ENCODE measurements at places on chromosomes 16 and 17. TPM values are rescaled to one million over a fixed set of nuclear protein-coding genes. Genes with fewer than 3 reads are reported as not detected.

DNA sequence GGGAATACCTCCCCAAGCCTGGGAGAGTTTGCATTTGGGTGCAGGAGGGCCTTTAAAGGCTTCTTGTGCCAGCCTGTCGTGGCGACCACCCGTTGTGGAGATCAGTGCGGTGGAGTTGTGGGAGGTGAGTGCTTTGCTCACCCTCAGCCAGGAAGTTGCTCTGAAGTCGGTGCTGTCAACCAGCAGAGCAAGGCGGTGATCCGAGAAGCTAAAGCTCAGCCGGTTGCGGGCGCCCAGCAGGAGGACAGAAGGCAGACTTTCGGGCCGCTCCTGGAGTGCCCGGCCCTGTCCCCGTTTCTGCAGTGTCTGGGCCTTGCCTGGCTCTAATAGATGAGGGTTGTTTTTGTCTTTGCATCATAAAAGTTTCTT lies 1.4 kb downstream of the UBE2I start:
- no peak for DNase-seq

DNA sequence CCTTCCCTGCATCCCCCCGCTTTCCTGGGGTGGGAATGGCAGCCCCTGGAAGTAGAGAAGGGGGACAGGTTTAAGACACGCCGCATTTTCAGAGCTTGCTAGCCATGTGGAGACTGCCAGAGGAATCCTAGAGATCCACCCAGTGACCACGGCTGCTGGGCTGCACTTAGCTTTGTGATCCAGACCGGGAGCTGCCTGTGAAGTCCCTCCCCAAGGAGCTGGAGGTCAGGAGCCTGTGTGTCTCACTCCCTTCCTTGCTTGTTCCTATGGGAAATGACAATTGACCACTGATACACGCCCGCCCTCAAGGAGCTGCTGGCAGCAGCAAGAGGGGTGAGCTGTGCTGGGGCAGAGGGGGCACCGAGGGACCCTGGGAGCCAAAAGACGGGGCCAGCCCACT lies 73.7 kb downstream of the SREBF1 start:
- no peak for DNase-seq

GRCh38 chr16:991773-992172 lies 10.2 kb downstream of the SOX8 start:
- no peak for DNase-seq

DNA sequence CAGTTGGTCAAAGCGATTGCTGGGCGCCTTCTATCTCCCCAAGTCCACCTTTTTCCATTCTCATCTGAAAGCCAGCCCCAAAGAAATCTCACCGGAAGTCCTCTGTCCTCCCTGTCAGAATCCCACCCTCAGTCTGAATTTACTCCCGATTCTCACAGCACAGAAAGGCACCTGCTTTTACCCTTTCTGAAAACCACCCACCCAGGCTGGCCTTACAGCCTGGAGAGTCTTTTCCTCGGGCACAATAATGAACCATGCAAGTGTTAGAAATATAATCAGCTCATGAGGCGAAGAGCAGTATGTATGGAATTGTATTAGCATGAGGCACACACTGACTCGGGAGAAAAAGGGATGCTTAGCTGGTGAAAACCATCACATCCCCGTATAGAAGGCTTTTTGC lies 1.2 kb upstream of the ZFHX3 start:
- DNase-seq = no peak

DNA sequence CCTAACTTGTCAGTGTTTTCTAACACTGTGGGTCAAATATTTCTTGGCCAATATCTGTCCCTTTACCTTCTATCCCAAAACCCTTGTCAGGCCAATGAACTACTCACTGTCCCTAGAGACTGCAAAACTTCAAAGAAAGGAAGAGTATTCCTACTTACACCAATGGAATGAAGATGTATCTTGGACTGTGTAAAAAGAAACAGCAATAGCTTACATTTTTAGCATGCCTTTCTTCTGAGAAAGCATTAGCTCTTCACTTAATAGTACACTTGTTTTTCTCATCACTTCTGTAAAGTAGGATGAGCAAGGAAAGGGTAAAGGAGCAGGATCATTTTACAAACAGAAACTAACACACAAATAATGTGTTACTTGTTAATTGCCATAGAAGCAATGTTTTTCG lies 73.9 kb downstream of the STH start:
- DNase-seq = no peak

DNA sequence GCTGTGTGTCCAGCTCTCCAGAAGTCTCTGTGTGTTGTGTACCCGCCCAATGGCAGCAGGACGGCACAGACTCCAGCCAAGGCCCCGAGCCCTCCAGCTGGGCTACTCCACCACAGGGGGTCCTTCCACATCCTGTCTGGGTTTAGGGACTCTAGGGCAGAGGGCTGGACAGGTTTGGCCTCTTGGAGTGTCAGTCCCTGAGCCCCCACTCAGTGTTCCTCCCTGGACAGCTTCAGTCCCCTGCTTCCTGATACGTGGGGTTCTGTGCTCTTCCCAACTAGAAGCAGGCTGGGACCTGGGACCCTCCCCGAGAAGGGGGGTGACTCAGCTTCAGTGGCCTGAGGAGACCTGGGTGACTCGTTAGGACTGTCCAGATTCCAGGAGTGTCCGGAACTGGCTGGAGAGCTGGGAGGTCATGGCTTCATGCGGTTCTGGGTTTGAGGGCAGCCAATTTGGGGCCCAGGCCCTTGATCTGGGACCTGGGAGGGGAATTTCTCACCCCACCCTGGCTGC lies 4.2 kb downstream of the CDK3 start:
- no peak for DNase-seq

DNA sequence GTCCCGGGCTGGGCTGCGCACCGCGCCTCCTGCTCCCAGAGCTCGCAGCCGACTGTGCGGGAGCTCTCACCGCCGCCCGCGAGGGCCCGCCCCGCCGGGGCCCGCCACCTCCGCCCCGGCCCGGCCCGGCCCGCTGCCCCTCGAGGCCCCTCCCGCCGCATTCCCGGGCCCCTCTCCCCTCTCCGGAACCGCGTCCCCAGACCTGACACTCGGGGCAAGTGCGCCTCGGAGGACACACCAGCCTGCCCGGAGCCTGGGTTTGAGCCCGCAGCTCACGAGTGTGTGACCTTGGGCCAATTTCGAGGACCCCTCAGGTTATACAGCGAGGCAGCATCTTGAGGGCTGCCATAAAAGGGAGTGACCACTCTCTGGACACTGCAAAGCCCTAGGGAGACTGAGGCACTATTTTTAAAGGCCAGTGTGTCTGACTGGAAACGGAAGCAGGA lies 2.0 kb upstream of the GRIN2C start:
- DNase-seq = no peak

- no peak for DNase-seq
These were observed 931.9 kb upstream of the SOX9 start for GRCh38 chr17:71188811-71189492.

Gene DHRS7C
- not detected for total RNA-seq

Gene PRSS27
- 0.56 TPM for total RNA-seq
